Endodermal cell (in vitro differentiated cells): ENCODE measurements at places on chromosomes 1 and 21. TPM values are rescaled to one million over a fixed set of nuclear protein-coding genes. Genes with fewer than 3 reads are reported as not detected.
A peak's percentile ranks its signal among the peaks of the same experiment; 100 is the strongest.

LIPI gene
- not detected in 2 replicates for total RNA-seq

XCL2 gene
- not detected in 3 replicates for total RNA-seq

TAS1R1 gene
- 0.20 and 0.51 TPM in 2 replicates for total RNA-seq

C1orf115 gene
- 10.3 to 11.5 TPM (median 11.4 TPM) in 3 replicates for total RNA-seq

ANXA9 gene
- 0.29 TPM in 1 of 2 replicates, not detected in the other for total RNA-seq

FLG2 gene
- not detected in 2 replicates for total RNA-seq

WARS2 gene
- total RNA-seq = 9.9 to 13.9 TPM (median 11.7 TPM) in 3 replicates

SLC2A5 gene
- total RNA-seq = not detected in 3 replicates

MYOM3 gene
- 0.09 and 0.11 TPM in 2 replicates for total RNA-seq

CRYAA gene
- total RNA-seq = not detected in 2 replicates

GPR89B gene
- total RNA-seq = 15.3 to 22.7 TPM (median 21.0 TPM) in 3 replicates

- no peak for DNase-seq
- H3K27ac ChIP-seq = no peak overlapping the region
- no peaks in the 10 kb centered on the region for H3K27me3 ChIP-seq
- H3K36me3 ChIP-seq = no peaks in the 10 kb centered on the region
- no peak overlapping the region for H3K4me3 ChIP-seq
Measured at GRCh38 chr1:170461762-170462384, 70.1 kb upstream of the GORAB start.

DNA sequence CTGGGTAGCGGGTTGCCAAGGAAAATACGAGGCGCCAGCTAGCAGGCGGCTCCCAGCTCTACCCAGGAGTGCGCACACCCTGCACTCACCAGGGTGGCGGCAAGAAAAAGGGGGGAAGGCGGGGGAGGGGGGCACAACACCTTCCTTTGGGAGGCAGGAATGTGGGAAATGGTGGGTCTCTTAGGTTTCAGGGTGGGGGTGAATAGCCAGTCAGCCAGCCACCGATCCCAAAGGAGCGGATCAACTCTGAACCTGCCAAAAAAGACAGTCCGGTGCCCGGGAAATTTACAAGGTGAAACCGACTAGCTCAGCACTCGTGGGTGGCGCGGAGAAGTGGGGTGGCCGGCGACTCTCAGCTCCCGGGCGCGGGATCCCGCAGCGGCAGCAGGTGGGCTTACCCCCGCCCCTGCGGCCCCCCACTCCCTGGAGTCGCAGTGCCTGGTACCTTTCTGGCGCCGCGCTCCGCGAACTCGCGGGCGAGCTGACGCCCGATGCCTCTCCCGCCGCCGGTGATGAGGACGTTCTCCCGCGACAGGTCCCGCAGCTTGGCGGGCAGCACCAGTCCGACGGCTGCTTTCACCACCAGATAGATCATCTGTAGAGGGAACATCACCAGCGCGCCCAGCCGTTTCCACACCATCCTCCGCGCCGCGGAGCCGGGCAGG, 1.2 kb downstream of the DHRS3 start:
- peaks cover 49% of the 10 kb centered on the region for H3K27me3 ChIP-seq
- peak; percentile 68 for DNase-seq
- peaks cover 7% of the 10 kb centered on the region for H3K4me1 ChIP-seq
- H3K4me3 ChIP-seq = peak overlapping the region; percentile 96

DNA sequence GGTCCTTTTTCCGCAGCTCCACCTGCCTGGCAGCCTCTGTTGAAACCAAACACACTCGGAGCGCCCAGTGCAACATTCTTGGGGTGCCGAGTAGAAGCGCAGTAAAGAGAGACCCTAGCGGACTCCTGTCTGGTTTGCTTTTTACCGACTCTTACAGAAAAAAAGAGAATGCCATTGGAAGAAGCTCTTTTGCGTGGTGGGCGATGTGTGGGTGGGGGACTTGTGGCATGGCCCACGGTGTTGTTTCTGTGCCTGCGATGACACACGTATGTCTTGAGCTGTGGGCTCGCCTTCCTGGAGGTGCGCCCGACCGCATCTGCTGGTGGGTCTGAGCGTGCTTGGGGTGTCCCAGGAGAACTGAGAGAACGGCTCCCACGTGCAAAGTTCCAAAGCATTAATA, 7.3 kb upstream of the BARHL2 start:
- peaks cover 100% of the 10 kb centered on the region for H3K27me3 ChIP-seq
- H3K4me3 ChIP-seq = peak overlapping the region; percentile 82
- H3K36me3 ChIP-seq = no peaks in the 10 kb centered on the region
- H3K4me1 ChIP-seq = peaks cover 5% of the 10 kb centered on the region

GRCh38 chr1:29290414-29290985, 54.2 kb downstream of the PTPRU start:
- H3K4me3 ChIP-seq = no peak overlapping the region
- no peaks in the 10 kb centered on the region for H3K4me1 ChIP-seq
- H3K27ac ChIP-seq = no peak overlapping the region
- H3K36me3 ChIP-seq = no peaks in the 10 kb centered on the region
- DNase-seq = peak; percentile 39
- no peaks in the 10 kb centered on the region for H3K27me3 ChIP-seq

DNA sequence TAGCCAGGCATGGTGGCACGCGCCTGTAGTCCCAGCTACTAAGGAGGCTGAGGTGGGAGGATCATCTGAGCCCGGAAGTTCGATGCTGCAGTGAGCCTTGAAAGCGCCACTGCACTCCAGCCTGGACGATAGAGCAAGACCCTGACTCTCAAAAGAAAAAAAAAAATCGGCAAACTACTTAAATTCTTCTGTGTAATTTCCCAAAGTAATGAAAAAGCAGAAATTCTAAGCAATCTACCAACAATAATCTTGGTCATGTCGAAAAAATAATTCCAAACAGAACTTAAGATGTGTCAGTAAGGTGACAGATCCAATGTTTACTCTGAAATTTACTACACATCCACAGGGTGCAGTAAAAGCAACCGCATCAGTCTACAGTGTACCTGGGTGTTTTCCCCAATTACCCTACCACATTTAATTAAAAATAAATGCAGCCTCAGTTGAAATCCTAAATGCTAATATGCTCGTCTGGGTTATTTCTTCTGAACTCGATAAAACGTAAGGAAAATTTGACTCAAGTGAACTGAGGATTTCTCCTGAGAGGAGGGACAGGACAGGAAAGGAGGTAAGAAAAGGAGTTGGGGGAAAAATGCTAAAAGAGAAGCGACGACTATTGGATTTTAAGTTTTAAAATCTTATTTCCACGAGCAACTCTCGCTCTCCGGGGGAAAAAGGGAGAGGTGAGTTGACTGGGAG, 801 bp downstream of the EPRS1 start:
- H3K27me3 ChIP-seq = no peaks in the 10 kb centered on the region
- H3K36me3 ChIP-seq = no peaks in the 10 kb centered on the region

GRCh38 chr1:6308449-6308848, 47.6 kb upstream of the GPR153 start:
- peaks cover 3% of the 10 kb centered on the region for H3K36me3 ChIP-seq
- H3K27ac ChIP-seq = no peak overlapping the region
- peaks cover 7% of the 10 kb centered on the region for H3K4me1 ChIP-seq
- DNase-seq = no peak
- no peaks in the 10 kb centered on the region for H3K27me3 ChIP-seq

DNA sequence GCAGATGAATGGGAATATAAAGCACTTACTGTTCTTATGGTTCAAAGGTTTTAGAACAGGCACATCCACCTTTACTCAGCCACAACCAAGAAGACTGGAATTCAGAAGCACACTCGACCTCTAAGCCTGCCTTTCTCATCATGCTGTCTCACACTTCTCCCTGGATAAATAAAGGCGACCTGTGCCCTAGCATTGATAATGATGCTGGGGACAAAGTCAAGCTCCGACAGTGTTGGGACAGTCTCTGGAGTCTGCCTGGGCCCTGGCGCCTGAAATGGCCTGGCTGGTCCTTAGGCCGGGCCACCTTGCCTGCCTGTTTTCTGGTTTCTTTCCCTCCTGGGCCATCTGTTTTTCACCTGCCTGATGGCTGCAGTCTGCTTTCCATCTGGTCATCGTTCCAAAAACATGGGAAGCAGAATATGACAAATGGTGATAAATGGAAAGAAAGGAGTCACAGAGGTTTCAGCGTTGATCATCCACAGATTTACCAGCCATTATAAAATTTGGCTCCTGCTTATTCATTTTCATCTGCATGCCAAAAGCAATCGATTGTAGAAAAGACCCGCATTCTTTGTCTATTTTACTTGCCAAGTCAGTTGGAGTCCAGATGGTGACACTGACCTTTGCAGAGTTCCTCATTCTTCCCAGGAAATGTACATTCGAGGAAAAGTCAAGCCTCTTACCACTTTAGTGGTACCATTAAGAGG, 91.2 kb upstream of the KCNJ15 start:
- H3K4me3 ChIP-seq = peak overlapping the region; percentile 53
- peak; percentile 59 for DNase-seq
- H3K36me3 ChIP-seq = no peaks in the 10 kb centered on the region
- H3K27ac ChIP-seq = peak overlapping the region; percentile 16
- no peaks in the 10 kb centered on the region for H3K27me3 ChIP-seq

DNA sequence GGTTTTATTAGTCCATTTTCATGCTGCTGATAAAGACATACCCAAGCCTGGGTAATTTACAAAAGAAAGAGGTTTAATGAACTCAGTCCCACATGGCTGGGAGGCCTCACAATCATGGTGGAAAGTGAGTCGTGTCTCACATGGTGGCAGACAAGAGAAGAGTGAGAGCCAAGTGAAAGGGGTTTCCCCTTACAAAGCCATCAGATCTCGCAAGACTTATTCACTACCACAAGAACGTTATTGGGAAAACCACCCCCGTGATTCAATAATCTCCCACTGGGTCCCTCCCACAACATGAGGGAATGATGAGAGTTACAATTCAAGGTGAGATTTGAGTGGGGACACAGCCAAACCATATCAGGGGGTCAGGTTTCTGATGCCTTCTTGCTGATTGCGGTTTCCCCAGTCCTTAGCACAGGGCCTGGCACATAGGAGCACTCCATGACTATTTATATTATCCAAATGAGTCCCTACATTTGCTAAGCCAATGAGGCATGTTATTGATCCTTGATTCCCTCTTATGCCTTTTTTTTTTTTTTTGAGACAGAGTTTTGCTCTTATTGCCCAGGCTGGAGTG, 35.3 kb upstream of the PAXBP1 start:
- H3K4me3 ChIP-seq = no peak overlapping the region
- H3K27me3 ChIP-seq = no peaks in the 10 kb centered on the region
- no peaks in the 10 kb centered on the region for H3K36me3 ChIP-seq
- peaks cover 6% of the 10 kb centered on the region for H3K4me1 ChIP-seq
- H3K27ac ChIP-seq = no peak overlapping the region

DNA sequence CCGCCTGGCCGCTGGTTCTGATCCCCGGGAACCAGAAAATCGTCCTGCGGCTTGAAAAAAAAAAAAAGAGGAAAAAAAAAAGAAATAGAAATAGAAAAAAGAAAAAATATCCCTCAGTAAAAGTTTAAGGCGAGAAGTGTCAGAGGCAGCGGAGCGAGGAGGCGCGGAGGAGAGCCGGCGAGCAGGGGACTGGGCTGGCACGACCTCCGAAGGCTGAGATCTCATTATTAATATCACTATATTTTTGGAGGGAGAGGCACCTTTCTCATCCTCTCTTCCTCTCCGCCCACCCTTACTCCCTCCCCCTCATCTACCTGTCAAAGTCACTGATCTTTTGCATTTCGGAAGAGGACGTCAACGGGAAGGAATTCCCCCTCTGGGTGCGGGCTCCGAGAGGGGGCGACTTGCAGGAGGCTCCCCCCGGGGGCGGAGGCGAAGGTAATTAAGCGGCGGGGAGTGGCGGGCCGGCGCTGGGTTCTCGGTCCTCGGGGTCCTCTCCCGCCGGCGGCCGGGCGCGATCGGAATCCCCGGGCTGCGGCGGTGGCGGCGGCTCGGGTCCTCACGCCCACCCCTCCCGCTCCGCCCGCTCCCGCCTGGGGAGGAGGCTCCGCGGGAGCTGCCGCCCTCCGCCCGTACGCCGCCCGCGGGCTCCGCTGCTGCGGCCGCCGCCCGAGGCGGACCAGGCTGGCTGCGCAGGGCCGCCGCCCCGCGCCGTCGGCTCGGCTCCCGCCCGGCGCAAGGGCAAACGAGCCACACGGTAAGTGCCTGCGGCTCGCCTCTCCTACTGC, at the start of gene NTNG1:
Gene NTNG1, plus strand, starts transcription at position 337 of the 788 bp plus-strand sequence.
- no peak within 1 kb of the TSS for H3K27ac ChIP-seq
- peaks cover 32% of the 10 kb centered on the region for H3K27me3 ChIP-seq
- no peaks in the 10 kb centered on the region for H3K36me3 ChIP-seq
- peak within 1 kb of the TSS; percentile 87 for H3K4me3 ChIP-seq

DNA sequence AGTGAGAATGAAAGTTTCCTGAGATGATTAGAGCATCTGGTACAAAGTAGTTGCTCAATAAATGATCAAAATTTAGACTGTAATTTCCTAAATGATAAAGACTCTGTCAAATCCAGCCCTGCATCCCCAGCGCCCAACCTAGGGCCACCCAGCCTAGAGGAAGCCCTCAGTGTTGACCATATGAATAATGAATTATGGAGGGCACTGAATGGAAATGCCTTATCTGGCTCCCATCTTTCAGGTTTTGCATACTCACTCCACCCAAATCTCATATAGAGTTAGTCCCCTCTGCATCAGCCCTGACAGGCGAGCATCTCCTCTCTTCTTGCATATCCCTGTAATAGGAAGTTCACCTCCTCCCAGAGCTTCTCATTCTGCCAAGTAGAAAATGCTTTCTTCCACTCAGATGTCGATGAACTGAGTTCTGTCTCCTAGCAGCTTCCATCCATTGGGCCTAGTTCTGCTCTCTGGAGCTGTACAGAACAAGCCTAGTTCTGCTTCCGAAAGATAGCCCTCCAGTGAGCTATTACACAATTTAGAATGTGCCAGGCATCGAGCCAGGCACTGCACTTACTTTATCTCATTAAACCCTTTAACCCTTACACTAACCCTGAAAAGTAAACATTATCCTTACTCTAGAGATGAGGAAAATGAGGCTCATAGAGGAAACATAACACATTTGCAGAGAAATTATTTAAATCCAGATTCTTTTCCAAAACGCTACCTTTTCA, 20.9 kb downstream of the COA7 start:
- H3K27me3 ChIP-seq = no peaks in the 10 kb centered on the region
- H3K4me1 ChIP-seq = peaks cover 12% of the 10 kb centered on the region
- H3K36me3 ChIP-seq = no peaks in the 10 kb centered on the region
